ENCODE measurements at places on chromosomes 5 and 9.

DNA sequence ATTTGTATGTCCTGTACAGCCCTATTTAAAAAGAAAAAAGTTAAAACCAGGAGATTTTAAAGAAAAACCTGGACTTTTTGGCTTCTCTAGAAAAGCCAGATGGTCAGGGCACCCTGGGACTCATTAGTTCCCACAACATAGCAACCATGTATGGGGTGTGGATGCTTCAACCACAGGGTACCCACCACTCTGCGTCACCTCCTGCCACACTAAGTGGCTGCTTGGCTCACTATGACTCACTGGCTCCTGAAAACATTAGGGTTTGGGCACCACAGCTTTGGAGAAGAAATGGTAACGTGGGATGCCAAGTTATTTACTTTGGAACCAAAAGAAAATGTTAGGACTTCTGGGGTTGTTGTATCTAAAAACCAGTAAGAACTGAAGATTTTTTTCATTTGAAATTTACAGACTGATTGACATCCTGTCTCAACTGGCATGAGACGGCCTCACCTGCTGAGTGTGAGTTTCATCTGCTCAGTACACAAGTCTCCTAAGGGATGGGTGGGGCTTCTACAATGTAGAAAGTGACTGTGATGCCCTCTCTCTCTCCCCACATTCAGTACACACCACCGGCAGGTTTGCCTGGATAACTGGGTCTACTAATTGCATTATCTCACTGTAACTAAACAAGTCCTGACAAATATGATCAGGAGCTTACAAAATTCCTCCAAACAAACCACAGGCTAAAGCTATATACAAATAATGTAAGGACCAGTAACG lies 103.9 kb downstream of the ESM1 start:
- peak; percentile 21 for DNase-seq

DNA sequence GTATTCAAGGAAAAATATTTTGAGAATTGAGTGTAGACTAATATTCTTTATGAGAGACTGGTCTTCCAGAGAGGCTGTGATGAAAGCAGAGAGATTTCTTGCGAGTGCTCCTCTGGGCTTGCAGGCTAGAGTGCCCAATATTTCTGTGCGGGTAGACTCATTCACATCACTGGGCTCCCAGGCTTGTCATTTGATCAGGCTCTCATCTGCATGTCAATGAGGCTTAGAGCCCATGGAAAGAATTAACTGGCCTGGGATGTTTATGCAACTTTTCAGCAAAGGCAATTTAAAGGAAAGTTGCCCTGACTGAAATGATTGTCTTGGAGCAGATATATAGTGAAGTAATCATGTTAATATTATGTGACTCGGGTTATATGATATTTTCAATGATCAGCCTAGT lies 42.3 kb downstream of the SNCAIP start:
- no peak for DNase-seq

GRCh38 chr5:168939887-168940544 lies 360.8 kb upstream of the PANK3 start:
- no peak for DNase-seq

DNA sequence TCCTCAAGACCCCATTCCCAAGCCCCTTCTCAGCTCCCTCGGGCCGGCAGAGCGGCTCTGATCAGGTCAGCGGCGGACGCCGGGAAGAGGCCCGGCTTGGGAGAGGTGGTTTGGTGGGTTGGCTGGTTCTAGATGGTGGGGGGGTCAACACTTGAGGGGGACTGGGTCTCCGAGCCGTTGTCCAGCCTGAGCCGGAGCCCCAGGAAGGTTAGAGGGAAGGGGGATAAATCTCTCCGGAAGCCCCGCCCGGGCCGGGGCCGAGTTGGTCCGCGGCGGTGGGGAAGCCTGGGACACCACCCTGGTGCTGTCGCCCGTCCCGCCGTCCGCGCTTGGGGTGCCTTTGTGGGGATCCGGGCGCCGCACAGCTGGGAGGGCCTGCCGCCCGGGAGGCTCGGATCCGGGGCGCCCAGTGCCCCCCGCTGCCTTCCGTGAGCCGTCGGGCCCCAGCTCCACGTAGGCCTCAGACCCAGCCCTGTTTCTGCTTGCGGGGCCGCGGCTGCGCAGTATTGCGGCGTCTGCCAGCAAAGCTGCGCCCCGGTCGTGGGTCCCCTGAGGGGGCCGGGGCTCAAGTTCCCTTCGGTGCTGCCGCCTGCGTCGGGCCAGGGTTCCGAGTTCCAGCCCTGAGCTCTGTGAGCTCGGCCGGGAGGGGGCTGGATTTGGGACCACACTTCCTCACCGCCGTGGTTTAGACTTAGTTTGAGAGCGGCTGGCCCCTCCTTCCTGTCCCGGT lies 542 bp upstream of the TRIM52 start:
- peak; percentile 72 for DNase-seq

DNA sequence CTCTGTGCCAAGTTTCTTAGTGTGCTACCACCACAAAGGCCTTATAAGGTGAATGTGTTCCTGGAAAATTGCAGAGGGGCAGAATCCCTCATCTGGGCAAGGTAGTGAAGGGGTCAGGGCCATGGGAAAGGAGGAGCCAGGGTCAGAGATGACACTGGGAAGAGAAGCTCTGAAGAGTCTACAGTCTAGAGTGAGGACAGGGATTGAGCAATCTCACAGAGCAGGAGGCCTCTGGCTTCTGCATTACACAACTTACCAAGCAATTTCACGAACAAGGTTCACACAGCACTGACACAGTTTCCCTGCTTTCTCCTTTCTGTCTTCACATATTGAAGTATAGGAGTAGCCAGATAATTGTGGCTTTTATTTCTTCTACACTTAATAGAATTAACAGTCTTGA lies 24.5 kb upstream of the IDNK start:
- DNase-seq, result no peak

DNA sequence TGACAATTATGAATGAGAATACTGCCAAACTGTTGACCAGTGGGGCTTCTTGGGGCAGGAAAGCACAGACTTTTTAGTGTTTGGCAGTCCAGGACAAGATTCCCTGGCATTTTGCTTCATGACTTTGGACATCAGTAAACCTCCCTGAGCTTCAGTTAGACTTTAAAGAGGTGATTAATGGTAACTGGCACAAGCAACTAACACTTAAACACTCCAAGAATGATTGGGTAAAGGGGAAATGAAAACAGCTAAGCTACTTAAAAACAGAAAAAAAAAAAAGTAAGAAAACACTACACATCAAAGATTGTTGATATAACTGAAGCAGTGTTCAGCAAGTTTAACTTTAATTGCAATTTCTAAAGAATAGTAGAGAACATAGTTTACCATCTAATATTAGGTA lies 13.4 kb downstream of the PAIP1 start:
- DNase-seq, result no peak

GRCh38 chr9:1294641-1295258 lies 244.6 kb downstream of the DMRT2 start:
- no peak for DNase-seq

GRCh38 chr9:87107072-87107471 lies 159.8 kb upstream of the GAS1 start:
- no peak for DNase-seq

DNA sequence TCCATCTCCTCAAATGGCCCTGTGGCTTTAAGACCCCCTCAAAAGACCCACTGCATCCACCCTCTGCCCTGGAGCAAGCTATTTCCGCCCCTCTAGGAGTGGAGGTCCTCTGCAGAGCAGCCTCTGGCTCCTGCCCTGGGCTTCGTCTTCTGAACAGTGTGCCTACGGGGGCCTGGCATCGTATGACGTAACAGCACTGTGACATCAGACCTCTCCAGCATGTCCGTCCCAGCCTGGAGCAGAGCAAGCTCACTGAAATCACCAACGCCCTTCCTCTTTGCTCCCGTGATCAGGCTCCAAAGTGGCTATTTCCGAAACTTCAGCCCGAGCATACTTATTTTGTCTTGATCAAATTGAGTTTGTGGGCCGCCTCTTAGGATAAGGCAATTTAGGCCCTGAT lies 69.1 kb upstream of the PTCH1 start:
- no peak for DNase-seq

DNA sequence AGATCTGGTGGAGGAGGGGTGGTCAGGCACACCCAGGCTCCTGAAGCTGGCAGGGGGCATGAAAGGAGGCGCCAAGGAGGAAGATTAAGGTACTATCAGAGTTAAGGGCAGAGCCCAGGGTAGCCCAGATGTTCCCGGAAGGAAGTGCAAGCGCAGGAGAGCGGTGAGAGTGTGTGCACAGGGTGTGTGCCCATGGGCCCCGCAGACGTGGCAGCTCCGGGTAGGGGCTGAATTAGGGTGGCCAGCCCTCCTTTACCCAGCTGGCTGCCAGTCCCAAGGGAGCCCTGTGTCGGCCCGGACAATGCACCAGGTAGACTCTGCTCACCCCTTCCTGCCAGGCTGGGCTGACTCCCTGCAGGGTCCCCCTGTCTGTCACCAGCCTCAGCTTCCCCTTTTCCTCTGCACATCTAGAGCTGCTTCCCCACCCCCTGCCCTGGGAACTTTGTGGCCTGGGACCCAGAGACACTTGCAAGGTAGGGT lies at the start of gene SMIM33:
Gene SMIM33, plus strand, starts transcription at position 184 of the 480 bp plus-strand sequence. Its CDS starts 118 bp downstream, at position 302.
- DNase-seq, result peak; percentile 56

DNA sequence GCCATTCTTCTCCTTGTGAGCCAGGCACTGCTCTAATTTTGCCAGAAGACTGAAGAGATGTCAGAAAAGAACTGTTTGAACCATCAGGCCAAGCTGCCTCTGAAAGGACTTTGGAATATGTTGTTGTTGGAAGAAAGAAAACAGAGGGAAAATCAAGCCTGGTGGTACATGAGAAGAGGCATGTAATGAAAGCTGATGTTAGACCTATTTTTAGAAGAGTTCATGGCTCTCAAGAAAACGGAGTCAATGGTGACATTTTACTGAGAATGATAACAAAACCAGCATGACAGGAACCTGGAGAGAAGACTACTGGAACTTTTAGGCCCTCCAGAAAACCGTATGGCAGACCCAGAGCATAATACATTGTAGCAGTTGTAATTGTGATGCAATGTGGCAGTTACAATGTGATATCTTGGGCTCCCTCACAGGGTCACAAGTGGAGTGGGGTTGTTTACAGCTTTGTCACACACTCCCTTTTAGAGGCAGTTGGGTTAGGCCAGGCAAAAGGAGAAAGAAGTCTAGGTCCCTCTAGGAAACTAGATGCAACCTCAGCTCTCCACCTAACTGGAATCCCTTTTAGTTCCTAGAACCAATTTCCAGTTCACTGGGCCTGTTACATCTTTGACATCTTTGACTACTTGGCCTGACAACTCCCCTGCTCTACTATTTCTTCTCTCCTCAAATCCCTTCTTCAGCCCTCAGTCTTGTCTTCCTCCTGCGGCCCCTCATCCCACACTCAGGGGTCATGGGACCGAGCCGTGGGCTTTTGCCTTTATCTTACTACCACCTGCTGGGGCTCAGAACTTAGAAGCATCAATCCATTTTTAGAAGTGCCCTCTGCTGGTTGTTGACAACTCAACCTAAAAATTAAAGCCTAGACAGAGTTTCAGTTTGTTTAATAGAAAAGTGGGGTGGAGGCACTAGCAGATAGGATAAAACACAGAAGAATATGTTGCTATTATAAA lies 61.2 kb upstream of the JAK2 start:
- DNase-seq, result no peak

GRCh38 chr5:140020601-140021177 lies 22.4 kb downstream of the NRG2 start:
- DNase-seq, result no peak

DNA sequence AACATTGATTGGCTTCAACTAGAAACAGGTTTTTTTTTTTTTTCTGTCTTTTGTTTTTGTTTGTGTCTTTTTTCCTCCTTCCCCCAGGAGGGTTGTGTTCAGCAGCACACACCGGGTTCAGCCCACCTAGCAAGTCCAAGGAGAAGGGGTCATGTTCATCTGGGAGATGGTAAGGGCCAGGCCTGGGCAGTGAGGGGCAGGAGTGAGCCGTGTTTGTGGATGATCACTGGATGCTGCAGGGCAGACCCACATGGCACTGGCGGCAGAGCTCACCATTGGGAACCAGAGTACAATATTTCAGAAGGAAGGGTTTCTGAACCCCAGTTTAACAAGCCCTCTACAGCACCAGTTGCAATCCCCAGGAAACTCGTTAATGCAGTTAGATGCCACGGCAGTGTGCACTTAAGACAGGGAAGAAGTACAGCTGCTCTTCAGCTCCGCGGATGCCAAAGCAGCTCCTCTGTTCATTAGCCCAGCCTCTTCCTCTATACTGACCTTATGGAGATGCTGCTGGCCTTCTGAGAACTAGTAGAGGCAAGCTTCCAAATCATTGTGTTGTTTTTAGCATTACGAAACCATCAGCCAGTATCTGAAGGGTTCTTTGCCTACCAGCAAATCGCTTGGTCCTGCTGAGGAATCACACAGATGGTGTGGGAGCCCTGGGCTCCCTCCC lies 508.2 kb upstream of the WWC1 start:
- DNase-seq, result no peak

DNA sequence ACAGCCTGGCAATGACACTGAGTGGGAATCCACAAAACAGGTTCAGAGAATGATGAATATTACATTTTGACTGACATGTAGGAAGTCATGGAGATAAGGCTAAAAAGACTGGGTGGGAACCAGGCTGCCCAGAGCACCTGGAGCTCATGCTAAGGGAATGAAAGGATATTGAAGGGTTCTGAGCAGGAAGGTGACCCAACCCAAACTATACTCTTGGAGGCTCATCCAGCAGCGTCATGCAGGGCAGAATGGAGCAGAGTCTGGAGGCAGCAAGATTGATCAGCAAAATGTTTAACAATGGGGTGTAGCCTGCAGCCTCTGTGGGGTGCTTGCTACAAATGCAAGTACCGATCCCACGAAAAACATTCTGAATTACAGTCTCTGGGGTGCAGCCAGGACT lies 120.2 kb downstream of the PSD2 start:
- no peak for DNase-seq

GRCh38 chr5:72064801-72065570 lies 42.3 kb upstream of the MAP1B start:
- DNase-seq, result no peak

- DNase-seq, result no peak
Observed at GRCh38 chr5:161311965-161312364, 234.6 kb downstream of the GABRB2 start.

GRCh38 chr9:15277400-15278090 lies 29.5 kb downstream of the TTC39B start:
- DNase-seq, result no peak

DNA sequence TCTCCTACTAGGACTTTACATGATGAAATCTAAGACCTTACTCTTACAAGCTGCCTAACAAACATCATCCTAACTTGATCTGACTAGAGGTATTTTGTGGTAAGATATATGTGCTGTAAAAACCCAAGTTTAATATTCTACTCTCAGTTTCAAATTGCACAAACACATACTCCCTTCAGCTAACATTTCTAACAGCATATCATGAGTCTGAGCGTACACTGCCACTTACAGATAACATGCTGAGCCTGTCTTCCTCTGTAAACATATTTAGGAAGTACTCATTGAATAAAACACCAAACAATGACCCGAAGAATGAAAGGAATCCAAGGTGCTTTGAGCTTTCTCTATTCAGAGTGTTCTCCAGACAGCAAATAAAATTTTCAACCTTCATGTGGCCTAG lies 7.9 kb upstream of the ESM1 start:
- DNase-seq, result no peak
